ENCODE measurements at places on chromosomes 2 and 18.

GRCh38 chr2:55047677-55048299 is 2.5 kb downstream of the RTN4 start:
- DNase-seq = no peak

GRCh38 chr18:46705521-46705920 is 48.5 kb upstream of the LOXHD1 start:
- DNase-seq = no peak

DNA sequence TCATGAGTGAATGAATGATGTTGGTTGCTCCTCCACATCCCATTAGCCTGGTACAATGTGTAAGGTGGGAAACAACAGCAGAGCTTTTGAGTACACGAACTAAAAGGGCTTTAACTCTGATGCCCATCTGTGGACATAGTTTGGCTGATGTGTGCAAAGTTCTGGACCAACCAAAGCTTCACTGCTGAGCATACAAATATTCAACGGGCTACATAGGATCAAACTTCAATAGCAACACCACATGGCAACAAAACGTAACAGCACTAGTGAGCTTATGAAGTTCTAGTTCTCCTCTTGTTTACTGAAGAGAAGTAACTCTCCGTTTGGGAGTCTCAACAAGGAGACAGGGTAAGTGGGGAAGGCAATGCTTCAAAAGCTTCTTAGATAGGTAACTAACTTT is 20.4 kb downstream of the STAM2 start:
- no peak for DNase-seq

DNA sequence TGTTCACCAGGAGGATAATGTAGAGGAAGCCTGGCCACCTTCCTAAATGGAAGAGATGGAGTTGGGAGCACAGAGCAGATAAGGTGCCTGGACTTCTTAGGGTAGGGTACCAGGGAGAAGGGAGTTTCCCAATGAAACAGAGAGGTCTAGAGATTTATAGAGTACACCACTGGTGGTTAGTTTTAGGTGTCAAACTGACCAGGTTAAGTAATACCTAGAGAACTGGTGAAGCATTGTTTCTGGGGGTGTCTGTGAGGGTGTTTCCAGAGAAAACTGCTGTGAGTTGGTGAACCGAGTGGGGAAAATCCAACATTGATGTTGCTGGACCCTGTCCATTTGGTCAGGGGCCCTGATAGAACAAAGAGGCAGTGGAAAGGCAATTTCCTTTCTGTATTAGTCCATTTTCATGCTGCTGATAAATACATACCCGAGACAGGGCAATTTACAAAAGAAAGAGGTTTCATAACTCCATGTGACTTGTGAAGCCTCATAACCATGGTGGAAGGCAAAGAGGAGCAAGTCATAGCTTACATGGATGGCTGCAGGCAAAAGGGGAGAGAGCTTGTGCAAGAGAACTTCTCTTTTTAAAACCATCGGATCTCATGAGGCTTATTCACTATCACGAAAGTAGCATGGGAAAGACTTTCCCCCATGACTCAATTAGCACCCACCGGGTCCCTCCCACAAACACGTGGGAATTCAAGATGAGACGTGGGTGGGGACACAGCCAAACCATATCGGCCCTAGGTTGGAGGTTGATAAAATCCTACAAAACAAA is 260.8 kb downstream of the CBLN2 start:
- DNase-seq = no peak

DNA sequence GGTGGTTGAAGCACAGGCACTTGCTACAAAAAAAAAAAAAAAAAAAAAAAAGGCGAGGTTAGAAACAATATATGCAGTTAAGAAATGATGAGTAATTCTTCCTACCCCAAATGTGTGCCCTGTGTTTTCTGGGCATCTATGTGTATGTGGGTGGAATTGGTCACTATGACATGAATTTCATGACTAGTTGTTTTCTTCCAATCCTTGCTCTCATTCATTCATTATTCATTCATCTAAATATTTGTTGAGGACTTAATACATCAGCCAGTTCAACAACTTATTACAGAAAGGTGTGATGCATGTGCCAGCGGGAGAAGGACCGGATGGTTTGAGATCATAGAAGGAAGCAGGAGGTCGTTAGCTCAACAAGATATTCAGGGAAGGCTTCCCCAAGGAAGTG is 8.3 kb upstream of the EGR4 start:
- DNase-seq = no peak

DNA sequence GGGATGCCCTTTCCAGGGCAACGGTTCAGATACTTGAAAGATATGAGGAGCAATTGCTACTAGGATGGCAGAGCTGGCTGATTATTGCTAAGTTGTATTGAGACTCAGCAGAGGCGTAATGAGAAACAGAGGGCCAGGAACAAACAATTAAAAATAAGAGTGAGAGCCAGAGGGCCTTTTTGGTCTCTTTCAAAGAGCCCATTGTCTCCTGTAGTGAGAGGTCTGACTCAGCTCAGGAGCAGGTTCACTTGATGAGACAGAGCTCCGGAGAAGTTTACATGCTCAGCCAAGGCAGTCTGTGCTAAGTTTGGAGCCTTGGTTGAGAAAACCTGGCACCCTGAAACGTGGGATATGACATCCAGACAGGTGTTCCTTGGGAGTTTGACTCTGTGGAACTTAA is 303.9 kb upstream of the DLGAP1 start:
- DNase-seq = no peak

DNA sequence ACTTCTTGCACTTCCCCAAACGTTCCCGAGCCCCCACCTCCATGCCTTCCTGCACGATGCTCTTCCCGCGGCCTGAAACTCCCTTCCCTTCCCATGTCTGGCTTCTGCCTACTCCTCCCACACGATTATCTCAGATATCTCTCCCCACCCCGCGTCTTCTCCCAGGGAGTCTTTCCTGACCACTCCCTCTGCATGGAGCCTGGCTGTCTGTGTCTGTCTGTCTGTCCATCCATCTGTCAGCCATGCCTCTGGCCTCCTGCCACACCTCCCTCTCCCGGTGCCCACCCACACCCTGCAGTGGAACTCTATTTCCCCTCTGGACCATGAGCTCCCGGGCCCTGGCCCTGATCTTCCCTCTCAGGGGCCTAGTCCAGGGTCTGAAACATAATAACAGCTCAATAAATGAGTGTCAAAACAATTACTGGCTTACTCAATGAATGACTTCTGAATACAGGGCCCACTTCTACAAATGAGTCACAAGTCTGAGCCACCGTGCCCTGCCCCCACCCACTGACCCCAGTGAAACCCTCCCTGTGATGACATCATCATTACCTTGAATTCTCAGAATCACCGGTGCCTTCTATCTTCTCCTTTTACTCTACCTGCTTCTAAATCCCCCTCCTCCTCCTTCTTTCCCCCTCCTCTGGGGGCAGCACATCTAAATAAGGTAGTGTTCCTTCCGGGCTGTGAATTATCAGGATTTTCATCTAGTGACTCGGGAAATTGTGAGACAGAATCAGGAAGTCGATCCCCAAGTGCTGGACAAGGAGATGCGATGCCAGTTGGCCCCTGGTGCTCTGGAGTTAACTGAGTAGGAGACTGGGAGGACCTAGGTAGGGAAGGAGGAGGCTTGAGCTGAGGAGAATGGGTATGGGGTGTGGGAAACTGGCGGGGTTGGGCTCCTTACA is 46.1 kb upstream of the PLB1 start:
- no peak for DNase-seq

DNA sequence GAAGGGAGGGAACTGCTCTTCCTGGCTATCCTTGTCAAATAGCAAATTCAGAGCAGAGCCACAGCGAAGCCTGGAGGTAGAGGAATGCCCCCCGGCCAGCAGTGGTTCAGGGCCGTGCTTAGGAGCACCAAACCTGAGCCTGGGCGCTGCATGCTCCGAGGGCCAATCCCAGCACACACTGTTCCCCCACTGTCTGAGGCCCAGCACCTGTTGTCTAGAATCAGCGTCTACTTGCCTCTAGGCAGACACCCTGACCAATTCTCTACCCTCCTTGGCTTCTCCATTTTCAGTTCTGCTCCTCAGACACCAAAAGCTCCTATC is 177.6 kb upstream of the PKDCC start:
- no peak for DNase-seq

DNA sequence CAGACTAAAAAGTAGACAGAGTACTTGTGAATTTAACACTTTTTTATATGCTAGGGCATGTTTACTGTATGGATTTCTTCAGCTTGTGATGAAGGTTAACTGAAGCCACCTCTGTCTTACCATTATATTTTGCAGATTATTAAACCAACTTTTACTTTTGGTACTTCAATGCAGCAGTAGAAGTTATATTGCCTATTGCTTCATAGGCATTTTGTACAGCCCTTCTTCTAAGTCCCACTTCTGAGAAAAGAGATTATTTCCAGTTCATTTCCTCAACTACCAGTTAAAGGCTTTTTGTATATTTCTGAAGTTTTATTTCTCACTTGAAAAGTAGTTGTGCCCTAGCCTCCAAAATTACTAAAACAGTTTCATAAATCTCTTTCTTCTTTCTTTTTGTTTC is 256.4 kb upstream of the FBXO11 start:
- DNase-seq = no peak

DNA sequence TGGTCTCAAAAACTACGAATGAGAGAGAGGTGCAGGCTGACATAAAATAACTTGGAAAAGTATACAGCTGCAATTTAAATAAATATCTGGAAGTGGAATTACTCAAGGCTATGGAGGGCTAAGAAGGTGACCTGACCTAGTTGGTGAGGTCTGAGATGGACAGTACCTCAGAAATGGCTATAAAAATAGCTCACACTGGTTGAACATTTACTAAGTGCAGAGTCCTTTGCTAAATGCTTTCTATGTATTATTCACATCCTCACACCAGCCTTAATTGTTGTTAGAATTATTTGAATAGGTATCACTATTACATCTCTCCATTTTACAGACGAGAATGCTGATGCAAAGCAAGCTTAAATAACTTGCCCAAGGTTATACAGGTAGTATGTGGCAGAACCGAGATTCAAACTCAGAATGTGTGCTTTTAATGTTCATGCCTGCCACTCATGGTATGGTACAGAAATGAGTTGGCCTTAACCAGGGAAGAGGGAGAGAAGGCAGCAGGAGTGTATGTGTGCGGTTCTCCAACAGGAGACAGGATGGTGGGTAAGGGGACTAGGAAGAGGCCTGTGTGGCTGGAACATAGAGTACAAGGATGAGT is 37.4 kb downstream of the MRPL44 start:
- DNase-seq = no peak

- DNase-seq = no peak
These were observed at the start of gene CD226 for GRCh38 chr18:69947361-69948133. TSS of gene CD226 (minus strand) at chr18:69947873. CDS start at chr18:69947406, 467 bp downstream.

- no peak for DNase-seq
These were observed 5.5 kb downstream of the PDE11A start for GRCh38 chr2:178066890-178067669.

- no peak for DNase-seq
These were observed 116.3 kb downstream of the ACAA2 start for GRCh38 chr18:49697049-49697448.
